ENCODE measurements at places on chromosomes 11 and 22.

- DNase-seq, result no peak
Measured at GRCh38 chr22:48819232-48819631, 1008.4 kb downstream of the BRD1 start.

DNA sequence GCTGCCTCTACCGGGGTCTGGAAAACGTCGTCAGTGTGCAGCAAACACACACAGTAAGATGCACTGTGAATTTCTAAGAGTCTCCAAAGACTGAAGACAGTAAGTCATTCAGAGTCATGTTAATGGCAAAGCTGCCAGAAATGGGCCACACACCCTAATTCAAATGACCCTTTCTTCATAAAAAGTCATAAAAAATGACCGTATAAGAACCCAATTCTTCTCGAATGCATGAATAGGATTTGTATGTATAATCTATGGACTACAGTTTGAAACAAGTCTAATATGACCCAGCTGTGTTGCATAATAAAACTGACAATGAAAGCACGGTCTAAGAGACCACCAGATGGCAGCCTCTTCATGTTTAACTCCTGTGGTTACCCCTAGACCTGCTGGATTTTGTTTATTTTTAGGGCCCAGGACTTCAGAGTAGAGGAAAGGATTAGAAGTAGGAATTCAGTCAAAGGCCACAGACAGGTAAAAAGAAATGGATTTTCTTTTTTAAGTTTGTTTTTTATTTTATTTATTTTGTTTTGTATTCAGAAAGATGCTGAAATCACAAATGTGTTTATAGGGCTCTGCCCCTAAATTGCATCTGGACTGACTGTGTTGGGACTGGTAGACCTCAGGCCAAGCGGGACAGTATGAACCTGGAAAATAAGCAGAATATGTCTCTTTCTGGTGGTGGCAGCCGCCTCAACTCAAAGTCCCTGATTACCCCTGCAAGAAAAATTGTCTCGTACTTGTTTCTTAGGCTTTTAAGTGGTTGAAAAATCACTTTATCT is 32.1 kb upstream of the SLC5A12 start:
- DNase-seq, result no peak

GRCh38 chr22:32671886-32672285 is 129.6 kb upstream of the TIMP3 start:
- DNase-seq, result no peak

DNA sequence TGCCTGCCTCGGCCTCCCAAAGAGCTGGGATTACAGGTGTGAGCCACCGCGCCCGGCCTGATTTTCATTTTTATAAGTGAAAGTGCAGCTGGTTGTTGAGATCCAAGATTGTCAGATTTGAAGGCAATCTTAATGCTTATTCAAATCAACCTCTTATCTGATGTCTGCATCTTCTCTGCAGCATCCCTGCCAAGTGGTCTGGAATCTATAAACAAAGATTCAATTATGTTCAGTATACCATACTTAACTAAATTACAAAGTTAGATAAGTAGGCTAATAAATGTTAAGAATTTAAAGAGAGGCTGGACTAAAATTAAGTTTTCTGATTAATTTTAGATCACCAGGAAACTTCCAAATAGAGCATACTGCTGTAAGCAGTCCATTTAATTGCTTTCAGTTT is 53.8 kb downstream of the POLD3 start:
- no peak for DNase-seq

DNA sequence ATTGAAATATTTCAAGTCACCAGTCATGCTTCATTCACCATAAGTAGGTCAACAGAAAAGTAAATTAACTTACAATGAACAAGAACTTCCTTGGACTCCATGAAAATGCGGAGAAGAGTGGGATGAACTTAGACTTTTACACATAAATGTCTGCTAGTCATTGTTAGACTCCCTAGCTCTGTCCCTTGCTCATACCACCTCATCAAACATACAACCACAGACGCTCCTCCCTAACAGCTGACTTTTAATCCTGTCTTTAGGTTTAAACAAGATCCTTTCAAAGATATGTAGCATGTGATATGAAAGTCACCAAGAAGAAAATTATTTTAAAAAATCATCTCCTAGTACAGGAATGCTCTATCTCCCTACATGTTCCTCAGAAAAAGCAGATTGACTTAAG is 248.1 kb downstream of the DLG2 start:
- DNase-seq, result no peak

DNA sequence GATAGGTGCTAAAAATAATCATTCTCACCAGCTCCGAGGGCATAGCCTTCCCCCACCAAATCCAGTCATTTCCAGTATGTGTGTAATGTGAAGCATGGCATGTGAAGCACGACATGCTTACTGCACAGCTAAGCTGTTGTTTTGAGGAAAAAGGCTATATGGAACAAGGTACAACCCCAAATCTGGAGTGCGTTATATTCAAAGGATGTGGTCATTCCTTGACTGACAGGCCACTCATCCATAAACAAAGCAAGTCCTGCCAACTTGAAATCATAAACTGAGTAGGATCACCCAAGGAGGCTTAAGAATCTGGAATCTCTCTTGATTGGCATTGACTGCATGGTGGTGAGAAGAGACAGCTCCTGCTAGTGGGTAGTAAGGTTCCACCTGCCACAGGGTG is 3.7 kb downstream of the MAP6 start:
- no peak for DNase-seq

Measured in T-helper 9 cell (primary cell).